ENCODE measurements at places on chromosomes 2 and 18. TPM values are rescaled to one million over a fixed set of nuclear protein-coding genes. Genes with fewer than 3 reads are reported as not detected.

GRCh38 chr18:61570070-61570469, 236.8 kb downstream of the CDH20 start:
- DNase-seq = no peak

- DNase-seq = peak; percentile 48
Observed at GRCh38 chr2:174336501-174337336, 2.0 kb downstream of the SP9 start.

DNA sequence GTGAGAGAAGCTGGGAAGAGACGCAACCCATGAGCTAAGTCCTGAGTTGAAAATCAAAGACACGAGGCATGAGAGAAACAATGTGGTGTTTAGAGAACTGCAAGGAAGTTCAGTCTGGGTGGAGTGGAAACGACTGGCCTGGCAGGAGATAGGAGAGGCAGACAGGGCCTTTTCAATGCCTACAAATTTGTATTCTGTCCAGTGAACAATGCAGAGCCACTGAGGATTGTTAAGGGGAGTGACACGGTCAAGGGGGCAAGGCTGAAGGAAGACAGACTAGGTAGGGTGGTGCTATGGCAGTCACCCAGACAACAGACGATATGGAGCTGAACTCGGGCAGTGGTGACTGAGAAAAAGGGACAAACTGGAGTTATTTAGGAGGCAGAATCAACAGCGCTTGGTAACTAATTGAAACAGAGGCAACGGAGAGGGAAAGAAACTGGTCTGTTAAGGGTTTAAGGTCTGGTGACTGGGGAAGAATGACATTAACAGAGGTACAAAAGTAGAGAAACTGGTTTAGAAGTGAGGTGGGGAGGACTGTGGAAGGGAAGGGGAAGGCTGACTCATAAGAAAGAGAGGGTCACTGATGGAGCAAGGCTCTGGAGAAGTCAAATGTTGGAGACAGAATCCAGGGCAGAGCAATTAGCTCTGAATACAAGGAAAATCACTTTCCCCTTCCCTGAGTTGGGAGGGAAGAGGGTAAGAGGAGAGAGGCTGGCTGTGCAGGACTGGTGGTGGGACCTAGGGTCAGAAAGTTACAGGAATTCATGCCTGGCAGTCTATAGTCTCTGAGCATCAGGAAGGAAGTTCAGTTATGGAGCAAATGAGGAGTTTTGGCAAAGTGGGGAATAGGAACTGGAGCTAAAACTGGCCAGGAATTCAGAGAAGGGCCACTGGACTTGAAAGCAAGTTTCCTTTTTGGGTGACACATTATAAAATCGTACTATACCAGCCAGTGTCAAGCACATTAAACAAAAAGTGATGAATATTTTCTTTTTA, 63.4 kb upstream of the CHRNA1 start:
- no peak for DNase-seq

- DNase-seq = no peak
Observed at GRCh38 chr18:3075491-3075890, 62.5 kb upstream of the LPIN2 start.

DNA sequence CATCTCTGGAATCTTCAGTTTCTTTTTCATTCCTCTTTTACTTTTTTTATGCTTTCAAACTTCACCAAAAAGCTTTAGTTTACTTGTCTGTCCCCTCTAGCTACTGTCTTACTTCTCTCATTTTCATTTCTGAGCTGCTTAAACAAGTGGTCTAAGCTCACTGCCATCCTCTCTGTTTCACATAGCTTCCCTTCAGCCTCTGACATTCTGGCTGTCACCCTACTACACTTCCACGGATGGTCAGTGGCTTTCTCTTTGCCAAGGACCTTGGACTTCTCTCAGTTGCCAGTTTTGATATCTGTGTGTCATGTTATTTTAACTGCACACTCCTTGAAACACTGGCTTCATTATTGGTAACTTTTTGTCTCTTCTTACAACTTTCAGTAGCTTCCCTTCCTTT, 176.1 kb downstream of the IKZF2 start:
- no peak for DNase-seq

- no peak for DNase-seq
Observed at GRCh38 chr2:238884812-238885408, 37.0 kb downstream of the TWIST2 start.

- no peak for DNase-seq
Observed at GRCh38 chr2:143828763-143829537, 691.0 kb downstream of the ZEB2 start.

DNA sequence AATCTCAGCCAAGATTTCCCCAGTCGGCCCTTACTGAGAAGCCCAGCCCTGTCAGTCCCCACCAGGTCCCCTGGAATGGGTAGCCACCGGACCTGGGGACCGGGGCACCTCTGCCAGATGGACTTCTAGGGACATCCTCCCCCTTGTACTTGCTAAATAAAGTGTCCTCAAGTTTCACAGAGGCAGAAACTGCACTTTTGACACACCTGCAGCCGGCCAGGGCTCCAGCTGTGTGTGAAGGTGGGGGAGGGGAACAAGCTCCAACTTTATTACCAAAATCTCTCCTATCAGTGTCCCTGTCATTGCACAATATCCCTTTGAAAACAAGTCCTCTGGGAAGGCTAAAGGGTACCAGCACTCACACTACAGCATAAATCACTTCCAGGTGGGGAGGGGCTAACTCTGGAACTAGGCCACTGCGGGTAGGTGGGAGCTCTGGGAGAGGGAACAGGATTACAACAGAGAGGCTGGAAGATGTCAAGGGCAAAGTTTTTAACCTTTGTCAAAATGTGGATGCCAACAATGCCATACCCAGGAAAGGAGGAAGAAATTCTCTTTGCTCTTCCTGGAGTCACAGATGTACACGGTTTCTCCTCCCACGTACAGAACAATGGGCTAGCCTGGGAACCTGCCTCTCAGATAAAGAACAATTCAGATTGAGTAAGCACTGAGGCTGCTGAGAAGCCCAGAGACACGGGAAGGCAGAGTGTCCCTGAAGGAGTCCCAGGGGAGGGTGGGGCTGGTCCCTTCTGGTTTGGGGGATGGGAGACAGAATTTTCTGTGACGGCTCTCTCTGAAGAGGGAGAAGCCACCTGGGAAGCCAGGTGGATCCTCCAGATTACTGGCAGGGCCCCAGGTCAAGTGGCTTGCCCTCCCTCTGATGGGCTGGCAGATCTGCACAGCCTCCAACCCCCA, 11.0 kb downstream of the SDC1 start:
- no peak for DNase-seq

DNA sequence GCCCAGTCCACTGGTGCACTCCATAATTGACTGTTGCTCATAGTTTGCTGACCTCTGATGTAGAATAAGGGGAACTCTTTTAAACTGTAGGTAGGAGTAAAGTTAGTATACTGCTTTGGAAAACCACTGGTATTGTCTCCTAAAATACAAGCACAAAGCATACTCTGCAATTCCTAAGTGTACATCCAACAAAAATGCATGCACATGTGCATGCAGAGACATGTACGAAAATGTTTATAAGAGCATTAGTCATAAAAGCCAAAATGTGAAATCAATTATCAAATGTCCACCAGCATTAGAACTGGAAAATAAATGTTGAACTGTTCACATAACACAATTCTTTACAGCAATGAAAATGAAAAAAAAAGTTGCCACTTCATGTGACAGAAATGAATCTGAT, 39.8 kb upstream of the DDX18 start:
- DNase-seq = no peak

GRCh38 chr2:236170590-236171165, 2.5 kb upstream of the GBX2 start:
- no peak for DNase-seq

DNA sequence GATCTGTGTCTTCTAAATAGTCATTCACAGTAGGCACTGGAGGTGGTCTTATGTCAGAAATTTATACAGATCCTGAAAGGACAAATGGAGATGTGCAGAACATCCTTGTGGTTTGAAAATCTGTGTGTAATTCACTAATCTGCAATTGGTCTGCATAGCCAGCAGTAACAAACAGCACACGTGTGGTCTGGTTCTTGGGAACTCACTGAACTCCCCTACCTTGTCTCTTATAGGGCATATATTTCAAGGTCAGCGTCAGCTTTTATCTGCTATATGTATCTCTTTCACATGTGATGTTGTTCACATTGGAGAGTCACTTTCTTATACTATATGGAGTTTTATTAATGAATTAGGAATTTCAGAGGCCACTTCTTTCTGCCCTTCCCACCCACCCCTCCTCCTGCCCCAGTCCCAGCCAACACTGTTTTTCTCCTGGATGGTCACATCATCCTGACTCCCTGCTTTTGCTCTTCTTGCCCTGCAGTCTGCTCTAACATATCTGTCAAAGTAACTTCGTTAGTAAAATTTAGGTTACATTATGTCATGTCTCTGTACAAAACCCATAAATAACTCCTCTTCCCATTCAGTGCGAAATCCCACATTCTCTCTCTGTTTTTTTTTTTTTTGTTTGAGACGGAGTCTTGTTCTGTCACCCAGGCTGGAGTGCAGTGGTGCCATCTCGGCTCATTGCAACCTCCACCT, 35.4 kb upstream of the CABYR start:
- no peak for DNase-seq

- peak; percentile 52 for DNase-seq
Observed at GRCh38 chr2:172931918-172932520, 143.6 kb upstream of the MAP3K20 start.

DNA sequence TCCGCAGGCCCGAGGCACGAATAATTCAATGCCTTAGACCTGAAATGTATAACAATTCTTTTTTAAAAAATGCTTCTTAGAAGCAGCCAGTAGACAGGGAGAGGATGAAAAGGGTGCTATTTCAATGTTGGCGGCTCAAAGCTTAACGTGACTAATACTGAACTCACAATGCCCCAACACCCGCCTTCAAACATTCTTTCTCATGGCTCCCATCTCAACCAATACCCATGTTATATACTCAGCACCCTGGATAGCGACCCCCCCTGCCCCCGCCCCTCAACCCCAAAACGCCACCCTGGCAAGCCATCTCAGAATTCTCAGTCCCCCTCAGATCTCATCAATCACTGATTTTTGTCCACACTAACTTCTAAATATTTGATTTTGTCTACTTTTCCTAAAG, 4.4 kb downstream of the FBXO41 start:
- DNase-seq = no peak

DNA sequence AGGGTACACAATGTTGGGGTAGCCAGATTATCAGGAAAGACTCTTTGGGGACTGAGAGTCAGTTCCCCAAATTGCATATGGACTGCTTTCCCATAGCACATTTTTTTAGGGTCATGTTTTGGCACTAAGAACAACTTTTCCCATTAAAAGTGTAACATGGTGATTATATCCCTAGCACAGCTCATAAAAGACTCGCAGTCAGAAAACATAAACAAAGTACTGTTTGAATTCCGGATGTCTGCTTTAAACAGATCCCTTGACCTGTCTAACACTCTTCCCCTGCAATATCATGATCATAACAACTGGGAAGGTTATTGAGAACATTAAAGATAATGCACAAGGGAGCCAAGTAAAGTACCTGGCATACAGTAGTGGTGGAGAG, 262.2 kb downstream of the ASXL3 start:
- DNase-seq = no peak

DNA sequence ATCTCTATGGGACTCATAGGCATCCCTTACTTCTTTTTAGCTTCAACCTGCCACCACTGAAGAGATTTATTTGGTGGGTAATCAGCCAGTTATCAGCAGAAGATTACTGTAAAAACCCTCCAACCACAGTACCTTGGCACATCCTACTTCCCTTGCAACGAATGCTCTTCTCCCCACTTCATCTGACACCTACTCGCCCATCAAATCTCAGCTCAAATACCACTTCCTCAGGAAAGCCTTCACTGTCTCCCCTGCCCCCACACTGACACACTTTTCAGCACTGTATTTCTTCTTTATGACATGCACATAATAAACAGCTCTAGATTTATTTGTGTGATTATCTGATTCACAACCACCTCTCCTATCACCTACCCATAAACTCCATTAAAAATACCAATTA, 3.1 kb downstream of the KDSR start:
- no peak for DNase-seq

DNA sequence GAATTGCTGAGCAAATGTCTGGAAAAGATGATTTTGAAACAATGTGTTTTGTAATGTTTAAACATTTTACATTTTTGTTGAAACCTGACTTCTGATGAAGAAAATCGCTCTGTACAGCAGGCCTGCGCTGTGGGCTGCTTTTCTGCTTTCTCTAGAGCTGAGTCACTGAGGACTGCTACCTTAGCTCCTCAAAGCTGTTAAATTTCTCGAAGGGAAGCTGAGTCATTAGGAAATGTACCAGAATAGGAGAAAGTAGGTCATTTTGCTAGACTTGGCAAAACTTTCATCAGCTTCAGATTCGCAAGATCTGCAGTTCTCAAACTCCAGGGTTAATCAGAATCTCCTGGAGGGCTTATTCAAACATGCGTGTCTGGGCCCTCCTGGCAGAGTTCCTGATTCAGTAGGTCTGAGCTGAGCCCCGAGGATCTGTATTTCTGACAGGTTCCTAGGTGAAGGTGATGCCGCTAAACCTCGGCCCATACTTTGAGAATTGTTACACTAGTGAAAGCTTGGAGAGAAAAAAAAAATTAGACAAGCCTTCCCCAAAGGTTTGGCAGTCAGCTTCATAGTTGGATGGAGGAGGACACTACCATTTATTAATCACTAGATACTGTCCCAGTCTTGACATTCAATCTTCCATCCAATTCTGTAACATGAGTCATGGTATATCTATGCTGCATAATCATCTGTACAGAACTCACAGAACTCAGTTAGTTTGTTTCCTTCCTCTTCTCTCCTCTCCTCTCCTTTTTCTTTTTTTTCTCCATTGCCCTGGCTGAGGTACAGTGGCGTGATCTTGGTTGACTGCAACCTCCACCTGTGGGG, 297.6 kb downstream of the PARD3B start:
- no peak for DNase-seq

DNA sequence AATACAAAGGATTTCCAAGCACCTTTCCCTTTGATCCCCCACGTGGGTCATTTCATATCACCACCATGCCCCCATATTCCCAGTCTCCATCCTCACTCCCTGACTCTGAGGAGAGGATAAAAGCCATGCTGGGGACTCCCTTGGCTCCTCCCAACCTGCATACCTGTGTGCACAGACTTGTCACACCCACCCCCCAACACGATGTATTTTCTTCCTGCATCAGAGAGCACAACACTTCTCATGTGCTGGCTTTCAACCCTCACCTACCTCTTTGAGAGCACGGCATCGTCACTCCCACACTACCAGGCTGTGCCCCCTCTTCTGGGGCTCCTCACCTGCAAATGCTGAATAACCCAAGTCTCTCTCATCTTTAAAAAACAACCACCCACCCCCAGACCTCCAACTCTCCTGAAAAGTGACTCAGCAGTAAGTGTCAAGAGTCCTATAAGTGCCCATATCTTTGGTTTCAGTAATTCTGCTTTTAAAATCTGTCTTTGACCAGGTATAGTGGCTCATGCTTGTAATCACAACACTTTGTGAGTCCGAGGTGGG, 53.1 kb downstream of the AP1S3 start:
- DNase-seq = no peak

GRCh38 chr2:238551091-238551490, 124.4 kb downstream of the ASB1 start:
- DNase-seq = no peak

SLC25A52 gene
- not detected for total RNA-seq

MYL1 gene
- not detected for total RNA-seq

TLX2 gene
- not detected for total RNA-seq

STARD6 gene
- not detected for total RNA-seq

FLACC1 gene
- 0.74 TPM for total RNA-seq

GKN2 gene
- total RNA-seq = not detected

GREB1L gene
- 12.2 TPM for total RNA-seq

RUFY4 gene
- total RNA-seq = 0.27 TPM

TMEM178A gene
- total RNA-seq = 1.3 TPM

GKN1 gene
- not detected for total RNA-seq

C18orf63 gene
- not detected for total RNA-seq
